ENCODE measurements at places on chromosomes 7 and 10.

GRCh38 chr10:90718182-90718581 lies 139.7 kb downstream of the HTR7 start:
- DNase-seq, result peak; percentile 18

DNA sequence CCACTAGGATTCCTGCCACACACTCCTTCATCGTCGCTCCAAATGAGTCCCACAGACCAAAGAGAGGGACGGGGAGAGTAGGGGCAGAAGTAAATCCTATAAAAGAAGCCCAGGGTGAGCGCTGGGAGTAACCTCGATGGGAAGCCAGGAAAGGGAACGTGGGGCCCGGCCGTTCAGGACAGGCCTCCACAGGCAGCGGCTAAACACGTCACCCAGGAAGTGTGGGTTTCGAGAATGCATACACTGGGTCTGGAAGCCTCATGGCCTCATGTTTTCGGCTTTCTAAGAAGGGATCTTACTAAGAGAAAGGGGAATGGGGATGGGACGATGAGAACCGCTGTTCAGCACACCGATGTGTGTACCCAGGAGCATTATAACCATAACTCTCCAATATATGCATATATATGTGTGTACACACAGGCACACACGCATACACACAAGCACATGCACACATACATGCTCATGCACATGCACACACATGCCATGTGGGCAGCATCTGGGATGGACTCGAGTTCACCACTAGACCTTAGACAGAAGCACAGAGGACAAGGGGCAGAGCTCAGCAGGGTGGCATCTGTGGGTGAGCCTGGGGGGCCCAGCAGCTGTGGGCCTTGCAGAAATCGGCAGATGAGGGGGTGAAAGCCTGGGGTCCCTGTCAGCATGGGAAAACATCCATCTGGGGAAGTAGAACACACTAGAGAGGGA lies 14.8 kb upstream of the CNPY1 start:
- DNase-seq, result peak; percentile 3

- DNase-seq, result no peak
These were observed 94.2 kb downstream of the INSYN2A start for GRCh38 chr10:127102176-127102575.

DNA sequence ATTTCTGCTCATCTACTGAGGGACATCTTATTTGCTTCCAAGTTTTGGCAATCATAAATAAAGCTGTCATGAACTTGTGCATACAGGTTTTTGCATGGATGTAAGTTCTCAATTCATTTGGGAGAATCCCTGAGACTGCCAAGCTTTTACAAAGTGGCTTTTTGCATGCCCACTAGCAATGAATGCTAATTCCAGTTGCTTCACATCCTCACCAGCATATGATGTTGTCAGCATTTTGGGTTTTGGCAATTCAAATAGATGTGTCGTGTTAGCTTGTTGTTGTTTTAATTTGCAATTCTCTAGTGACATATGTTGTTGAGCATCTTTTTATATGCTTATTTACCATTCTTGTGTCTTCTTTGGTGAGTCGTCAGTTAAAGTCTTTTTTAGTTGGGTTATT lies 57.2 kb downstream of the RAB18 start:
- DNase-seq, result no peak

DNA sequence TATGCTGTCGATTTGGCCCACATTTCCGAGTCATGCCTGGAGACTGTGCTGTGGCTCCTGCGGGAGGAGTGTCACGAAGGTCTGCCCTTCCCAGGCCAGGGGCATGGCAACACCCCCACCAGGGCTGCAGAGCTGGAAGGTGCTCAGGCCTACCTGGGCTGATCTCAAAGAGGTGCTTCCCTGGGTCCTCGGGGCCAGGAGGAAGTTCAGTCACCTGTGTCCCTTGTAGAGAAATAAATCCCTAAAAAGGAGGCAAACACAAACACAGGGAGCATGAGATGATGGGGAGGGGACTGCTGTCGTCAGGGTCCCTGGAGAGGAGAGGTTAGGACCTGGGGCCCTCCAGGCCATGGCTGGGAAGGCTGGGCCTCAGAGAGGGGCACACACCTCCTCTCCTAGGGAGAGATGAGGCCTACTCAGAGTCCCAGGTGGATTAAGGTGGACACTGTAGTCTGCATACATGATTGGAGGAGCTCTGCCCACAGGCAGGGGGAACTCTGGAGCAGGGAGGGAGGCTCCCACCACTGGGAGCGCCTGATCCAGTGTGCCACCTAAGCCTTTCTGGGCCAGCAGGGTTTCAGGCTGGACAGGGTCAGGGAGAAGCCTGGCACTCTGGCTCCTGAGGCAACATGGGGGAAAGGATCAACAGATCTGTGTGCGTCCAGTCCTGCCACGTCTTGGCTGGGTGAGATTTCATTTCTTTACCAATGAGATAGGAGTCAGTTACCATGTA lies 49.4 kb downstream of the ARHGAP22 start:
- no peak for DNase-seq

DNA sequence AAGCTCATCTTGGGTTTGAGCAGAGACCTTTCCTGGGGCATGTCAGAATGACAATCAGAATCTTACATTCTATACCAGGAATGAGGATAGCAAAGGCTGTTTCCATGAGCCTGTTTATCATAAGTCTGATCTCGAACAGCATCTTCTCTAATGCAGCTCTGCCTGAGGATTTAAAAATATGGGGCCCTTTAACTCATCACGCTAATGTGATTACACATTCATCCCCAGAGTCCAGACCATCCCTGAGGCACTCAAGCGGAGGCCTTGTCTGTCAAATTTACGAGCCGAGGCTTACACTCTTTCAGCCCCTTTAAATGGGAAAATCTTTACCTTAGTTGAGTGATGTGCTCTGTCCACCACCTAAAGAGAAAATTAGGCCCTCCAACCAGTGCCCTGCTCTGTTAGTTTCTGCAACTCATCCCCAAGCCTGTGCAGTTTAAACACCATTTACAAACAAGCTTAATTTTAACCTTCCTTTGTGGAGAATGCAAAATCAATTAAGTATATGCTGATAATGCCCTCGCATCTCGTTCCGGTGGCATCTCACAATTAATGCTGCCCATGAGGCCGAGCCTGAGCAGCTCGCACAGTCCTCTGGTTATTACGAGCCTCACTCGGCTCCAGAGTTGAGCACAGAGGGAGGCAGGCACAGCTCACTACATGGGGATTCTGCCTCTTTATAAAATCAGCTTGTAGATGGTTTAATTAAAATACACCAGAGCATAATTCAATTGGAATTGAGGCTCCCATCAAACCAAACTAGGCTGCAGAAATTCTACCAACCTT lies 16.0 kb downstream of the CHST15 start:
- DNase-seq, result no peak
